Muscle of arm (tissue), 14 donors: ENCODE measurements at places on chromosomes 6 and 20. TPM values are rescaled to one million over a fixed set of nuclear protein-coding genes. Genes with fewer than 3 reads are reported as not detected.
A peak's percentile ranks its signal among the peaks of the same experiment; 100 is the strongest.

Gene PI16
- not detected for polyA plus RNA-seq

Gene PEX6
- 26.6 TPM for polyA plus RNA-seq

Gene PLAGL1
- 252 TPM for polyA plus RNA-seq

Gene CYP39A1
- polyA plus RNA-seq, result 2.5 TPM

Gene AURKA
- 7.6 TPM for polyA plus RNA-seq

Gene RBPJL
- not detected for polyA plus RNA-seq

Gene SNAP25
- polyA plus RNA-seq, result 2.8 TPM

Gene MUC21
- not detected for polyA plus RNA-seq

Gene TRIM40
- not detected for polyA plus RNA-seq

Gene HCK
- 2.9 TPM for polyA plus RNA-seq

Gene ANKRD66
- polyA plus RNA-seq, result 0.60 TPM

Gene DLL1
- 14.0 TPM for polyA plus RNA-seq

Gene FAM83B
- polyA plus RNA-seq, result not detected

- no peak for DNase-seq
These were observed 608.1 kb downstream of the QKI start for GRCh38 chr6:164022632-164023031.

- no peak for DNase-seq
These were observed 34.7 kb downstream of the BMP2 start for GRCh38 chr20:6802227-6802626.

DNA sequence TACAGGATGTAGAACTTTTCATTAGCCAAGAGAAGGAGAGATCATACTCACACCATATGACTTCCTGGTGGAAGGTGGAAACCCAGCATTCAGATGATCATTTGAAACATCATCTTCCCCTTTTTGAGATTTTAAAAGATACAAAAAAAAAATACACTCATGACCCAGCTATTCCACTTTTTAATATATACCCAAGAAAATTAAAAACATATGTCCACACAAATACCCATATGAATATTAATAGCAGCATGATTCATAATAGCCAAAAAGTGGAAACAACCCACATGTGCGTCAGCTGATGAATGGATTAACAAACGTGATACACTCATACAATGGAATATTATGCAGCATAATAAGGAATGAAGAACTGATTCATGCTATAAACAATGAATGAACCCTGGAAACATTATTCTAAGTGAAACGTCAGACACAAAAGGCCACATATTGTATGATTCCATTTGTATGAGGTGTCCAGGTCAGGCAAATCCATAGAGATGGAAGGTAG lies 130.0 kb upstream of the SGK1 start:
- no peak for DNase-seq

GRCh38 chr6:80501636-80502035 lies 395.2 kb downstream of the BCKDHB start:
- no peak for DNase-seq

GRCh38 chr6:49549691-49550491 lies 577 bp upstream of the C6orf141 start:
- DNase-seq, result no peak

GRCh38 chr6:56932910-56933477 lies 21.9 kb upstream of the BEND6 start:
- no peak for DNase-seq

DNA sequence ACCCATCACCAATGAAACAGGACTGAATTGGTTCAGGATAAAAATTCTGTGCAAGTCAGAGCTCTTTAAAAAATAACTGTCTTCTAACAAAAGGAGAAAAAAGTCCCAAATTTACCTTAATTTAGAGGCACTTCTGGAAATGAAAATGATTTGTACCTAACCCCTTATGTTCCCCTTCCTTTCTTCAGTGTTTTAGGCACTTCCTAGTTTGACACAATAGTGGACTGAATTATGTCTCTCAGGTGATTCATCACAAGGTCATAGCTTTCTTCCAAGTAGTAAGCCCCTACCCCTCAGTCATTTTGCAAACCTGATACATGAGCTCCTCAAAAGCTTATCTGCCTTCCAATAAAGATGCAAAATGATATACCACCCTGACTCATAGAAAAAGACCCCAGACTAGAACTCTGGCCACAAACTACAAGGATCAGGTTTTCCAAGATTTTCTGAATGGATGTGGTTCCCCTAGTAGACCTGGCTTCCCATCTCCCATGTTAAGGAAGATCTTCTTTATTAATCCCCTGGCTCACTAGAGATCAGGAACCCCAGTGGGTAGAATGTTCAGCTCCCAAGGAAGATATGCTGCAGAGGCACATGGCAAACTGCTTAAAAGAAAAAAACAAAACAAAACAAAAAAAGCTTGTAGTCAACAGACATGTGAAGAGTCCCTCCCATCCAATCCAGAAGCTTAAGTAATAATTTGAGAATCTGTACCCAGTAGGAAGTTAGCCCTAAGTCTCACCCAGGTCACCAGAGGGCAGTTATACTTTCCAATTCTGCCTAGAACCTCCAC lies 3.6 kb downstream of the PPP1R10 start:
- DNase-seq, result no peak

GRCh38 chr6:6616656-6617055 lies 28.1 kb downstream of the LY86 start:
- DNase-seq, result no peak

GRCh38 chr6:128078276-128078675 lies 177.4 kb upstream of the THEMIS start:
- DNase-seq, result no peak

DNA sequence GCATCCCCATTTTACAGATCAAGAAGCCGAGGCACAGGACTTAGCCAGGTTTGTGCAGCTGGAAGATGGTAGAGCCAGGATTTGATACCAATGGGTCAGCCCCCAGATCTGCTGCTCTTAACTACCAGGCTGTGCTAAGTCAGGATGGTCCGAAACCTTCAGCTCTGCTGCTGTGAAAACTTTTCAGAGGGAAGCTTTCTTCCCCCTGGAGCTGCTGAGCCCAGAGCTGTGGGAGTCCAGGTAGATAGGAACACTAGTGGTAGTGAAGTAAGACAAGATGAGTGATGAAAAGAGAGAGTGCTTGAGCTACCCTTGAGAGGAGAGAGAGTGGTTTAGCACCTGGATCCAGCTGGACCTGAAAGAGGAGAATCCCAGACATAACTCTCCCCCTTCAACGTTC lies 230.8 kb downstream of the CDH4 start:
- DNase-seq, result no peak

DNA sequence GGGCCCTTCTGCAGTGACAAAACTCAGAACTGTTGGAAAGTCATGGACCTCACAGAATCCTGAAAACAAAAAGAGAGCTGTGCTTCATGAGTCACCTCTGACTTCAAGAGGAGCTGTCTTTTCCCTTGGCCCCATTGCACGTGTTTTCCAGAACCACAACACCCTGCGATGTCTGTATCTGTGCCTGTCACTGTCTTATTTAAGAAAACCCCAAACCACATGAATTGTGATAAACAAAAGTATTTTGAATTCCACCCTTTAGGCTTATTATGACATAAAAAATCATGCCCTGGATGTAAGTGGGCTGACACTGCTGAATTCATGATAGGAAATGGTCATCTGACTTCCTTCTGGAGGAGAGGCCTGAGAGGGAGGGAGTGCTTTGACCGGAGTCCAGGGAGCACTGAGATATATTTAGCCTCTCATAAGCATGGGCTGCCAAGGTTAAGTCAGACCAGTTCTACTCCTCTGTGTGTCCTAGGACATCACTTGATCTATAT lies 96.4 kb upstream of the DUSP22 start:
- peak; percentile 61 for DNase-seq

DNA sequence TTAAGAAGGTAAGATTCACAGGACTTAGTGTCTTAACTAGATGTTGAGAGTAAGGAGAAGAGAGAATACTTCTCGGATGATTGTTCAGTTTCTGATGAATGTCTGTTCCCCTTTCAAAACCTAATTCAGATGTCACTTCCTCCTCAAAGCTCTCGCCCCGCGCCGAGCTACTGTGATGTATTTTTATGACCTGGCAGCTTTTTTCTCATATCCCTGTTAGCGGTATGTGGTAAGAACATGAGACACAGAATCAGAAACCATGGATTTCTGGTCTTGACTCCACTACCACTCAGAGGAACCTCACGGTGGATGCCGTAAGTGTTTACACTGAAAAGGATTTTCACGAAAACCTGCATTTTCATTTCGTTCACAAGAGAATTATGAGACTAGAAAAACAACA lies 48.4 kb downstream of the CEP43 start:
- DNase-seq, result no peak

DNA sequence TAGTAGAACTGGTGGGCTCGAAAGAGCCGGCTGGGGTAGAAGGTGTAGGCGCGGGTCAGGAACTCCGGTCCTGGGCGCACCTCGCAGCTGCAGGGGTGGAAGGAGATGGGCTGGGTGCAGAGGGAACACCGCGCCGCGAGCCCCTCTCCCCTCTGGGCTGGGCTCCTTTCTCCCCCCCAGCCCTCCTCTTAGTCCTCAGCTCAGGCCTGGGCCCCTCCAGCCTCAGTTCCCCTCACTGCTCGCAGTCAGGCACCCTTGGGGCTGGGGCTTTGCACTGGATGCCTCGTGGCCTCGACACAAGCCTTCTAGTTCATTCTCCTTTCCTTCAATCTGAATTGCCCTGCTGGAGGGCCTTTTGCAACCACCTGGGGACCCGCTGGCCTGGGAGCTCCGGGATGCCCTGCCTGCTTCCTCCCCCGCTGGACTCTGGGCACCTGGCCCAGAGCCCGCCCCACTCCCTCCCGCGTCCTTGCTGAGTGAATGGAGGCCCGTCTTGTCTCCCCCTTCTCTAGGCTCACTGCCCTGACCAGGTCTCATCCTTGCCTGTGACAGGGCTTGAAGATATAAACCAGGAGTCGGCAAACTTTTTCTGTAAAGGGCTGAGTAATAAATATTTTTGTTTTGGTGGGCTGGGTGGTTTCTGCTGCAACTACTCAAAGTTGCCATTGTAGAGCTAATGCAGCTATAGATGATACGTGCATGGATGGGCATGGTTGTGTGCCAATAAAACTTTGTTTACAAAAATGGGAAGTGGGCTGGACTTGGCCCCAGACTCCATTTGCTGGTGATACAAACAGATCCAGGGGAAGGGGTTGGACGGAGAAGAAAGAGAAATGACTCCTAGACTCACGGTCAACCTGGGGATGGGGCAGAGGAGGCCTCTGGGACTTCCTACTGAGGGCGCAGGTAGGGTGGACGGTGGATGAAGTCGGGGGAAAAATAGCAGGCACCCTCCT lies 47.3 kb downstream of the APCDD1L start:
- no peak for DNase-seq

DNA sequence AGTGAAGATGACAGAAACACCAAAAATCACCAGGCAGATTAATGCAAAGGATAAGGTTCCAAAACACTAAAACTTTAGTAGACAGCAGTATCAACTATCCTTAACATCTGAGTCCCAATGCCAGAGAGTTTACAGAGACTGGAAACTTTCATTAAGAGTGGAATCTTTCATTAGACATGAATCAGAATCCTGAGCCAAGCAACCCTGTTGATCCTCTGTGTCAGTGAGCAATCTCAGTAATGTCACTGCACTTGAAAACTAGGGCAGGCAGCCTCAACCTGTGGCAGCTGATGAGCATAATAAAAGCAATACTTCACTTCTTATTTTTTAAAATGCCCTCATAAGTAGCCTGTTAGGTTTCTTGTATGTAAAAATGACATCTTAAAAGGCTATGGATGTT lies 252.8 kb upstream of the PLN start:
- DNase-seq, result no peak

- DNase-seq, result no peak
These were observed 7.8 kb downstream of the SYNGAP1 start for GRCh38 chr6:33427585-33428223.

- DNase-seq, result no peak
These were observed 174.5 kb downstream of the MRPL14 start for GRCh38 chr6:43952746-43953145.

DNA sequence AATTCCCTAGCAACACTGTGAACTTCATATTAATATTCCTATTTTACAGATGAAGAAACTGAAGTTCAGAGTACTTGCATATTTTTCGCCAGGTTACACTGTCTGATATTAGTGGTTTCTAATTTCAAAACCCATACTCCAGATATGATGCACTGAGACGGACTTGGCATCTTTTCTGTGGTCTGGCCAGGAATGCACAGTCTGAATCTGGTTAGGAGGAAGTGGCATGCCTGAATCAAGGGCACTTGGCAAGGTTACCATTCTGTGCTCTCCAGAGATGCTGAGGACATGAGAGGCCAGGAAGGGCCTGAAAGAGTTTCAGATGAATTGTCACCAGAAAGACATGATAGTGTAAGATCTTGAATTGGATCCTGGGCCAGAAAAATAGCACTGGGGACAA lies 150.1 kb downstream of the HAO1 start:
- no peak for DNase-seq

DNA sequence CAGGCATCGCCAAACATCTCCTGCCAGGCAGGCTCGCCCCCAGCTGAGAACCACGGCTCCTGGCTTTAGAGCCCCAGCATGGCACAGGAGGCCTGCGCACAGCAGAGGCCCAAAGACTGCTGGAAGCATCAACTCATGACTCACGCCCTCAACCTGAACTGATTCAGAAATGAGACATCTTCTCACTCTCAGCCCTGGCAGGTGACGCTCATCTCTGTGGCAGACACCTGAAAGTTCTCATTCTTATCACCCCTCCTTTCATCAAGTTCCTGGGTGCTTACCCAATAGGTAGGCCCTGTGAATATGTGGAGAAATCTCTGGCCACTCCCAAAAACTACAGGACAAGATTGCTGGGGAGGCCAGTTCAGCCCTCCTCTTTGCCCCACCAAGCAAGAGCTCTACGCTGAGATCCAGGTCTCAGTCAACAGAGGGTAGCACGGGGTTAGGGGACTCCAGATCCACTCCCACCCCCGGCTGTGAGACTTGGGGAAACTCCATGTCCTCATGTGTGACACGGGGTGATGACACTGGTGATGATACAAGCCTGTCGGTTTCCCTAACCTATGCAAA lies 11.3 kb downstream of the NFATC2 start:
- DNase-seq, result no peak

- no peak for DNase-seq
These were observed 30.9 kb downstream of the MAP3K5 start for GRCh38 chr6:136761227-136761922.

DNA sequence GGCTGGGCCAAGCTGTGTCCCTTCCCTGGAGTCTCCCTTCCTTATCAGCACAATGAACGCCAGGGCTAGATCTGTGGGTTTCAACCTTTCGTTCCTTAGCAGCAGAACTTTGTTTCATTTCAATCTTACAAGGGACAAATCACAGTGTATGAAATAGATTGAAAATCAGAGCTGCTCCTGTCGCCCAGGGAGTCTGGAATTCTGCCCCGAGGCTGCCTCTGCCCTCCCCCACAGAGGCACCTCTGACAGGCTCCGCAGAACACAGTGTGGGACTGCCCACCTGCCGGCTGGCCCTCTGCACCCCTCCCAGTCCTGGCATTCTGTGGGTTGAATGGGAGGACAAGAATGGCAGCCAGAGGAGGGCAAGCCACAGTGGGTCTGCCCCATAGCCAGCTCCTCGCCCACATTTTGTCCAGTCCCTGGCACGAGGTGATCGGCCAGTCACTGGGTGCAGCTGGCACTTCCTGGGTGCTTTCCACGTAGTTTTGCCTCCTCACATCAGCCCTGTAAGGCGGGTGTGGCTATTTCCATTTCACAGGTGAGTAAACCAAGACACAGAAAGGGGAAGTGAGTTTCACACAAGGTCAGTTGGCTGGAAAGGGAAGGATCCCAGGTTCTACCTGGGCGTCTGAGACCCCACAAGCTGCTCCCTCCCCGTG lies 26.1 kb downstream of the MANBAL start:
- no peak for DNase-seq
